ENCODE measurements at places on chromosomes 16 and 17.
A peak's percentile ranks its signal among the peaks of the same experiment; 100 is the strongest.

GRCh38 chr16:58126451-58126961 lies 2.7 kb downstream of the CFAP20 start:
- no peak for DNase-seq

- DNase-seq, result no peak
These were observed 25.8 kb downstream of the EPN2 start for GRCh38 chr17:19262650-19263631.

- no peak for DNase-seq
These were observed 451.5 kb upstream of the HSBP1 start for GRCh38 chr16:83356266-83356665.

DNA sequence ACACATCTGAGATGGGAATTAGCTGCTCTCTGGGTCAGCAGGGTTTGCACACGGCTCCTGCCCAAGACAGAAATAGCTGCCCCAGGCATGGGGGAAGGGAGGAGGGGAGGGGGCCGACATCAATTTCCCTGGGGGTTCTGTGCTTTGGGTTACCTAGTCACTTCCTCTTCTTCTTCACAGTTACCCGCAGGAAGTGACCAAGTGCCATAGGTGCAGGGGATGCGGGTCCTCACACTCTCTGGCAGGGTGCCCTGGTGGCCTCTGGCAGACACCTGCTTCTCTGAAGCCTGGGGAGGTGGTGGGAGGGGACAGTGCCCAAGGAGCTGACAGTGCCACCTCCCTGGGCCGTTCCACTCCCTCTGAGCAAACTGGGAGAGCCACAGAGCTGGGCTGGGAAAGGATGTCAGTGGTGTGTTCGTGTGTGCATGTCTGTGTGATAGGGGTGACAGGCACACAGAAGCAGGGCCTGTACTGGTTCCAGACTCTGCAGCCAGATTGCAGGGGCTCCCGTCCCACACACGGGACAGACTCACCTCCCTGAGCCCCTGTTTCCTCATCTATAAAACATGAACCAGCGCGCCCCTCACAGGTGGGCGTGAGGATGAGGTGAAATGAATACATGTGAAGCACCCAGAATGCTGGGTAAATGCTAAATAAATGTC lies 18.2 kb downstream of the SCN4A start:
- no peak for DNase-seq

DNA sequence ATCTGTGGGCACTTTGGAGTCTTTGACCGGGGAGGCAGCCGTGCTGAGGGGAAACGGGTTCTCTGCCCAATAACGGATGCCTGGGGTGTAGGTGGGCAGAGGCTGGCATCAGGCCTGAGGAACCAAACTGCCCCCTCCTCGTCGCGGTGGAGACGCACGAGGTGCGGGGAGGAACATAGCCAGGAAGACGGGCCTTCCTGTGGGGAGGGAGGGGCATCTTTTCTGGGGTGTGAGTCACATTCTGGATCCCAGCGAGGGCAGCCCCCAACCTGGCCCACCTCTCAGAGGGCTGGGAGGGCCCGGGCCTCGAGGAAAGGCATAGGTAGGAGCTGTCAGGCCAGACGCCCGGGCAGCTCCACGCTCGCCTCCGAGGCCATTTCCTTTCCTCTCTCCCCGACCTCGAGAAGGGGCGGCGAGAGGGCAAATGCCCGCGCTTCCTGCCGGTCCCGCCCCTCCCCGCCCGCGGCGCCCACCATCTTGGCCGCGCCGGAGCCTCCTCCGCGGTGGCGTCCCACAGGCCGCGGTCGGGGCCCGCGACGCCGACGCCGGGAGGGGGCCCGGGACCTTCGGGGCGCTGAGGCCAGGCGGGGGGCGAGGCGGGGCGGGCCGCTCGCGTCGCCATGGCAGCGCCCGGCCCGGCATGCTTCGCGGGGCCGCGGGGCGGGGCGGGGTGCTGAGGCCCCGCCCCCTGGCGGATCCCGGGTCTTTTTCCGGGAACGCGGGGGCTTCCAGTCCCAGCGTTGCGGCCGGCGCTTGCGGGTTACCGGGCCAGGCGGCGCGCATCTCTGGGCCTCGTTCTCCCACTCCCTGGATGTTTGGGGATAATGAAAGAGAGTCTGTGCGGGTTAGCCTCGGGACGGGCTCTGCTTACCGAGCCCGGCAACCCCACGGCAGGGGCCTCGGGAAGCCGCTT lies 13.2 kb downstream of the RAI1 start:
- peak; percentile 79 for DNase-seq

DNA sequence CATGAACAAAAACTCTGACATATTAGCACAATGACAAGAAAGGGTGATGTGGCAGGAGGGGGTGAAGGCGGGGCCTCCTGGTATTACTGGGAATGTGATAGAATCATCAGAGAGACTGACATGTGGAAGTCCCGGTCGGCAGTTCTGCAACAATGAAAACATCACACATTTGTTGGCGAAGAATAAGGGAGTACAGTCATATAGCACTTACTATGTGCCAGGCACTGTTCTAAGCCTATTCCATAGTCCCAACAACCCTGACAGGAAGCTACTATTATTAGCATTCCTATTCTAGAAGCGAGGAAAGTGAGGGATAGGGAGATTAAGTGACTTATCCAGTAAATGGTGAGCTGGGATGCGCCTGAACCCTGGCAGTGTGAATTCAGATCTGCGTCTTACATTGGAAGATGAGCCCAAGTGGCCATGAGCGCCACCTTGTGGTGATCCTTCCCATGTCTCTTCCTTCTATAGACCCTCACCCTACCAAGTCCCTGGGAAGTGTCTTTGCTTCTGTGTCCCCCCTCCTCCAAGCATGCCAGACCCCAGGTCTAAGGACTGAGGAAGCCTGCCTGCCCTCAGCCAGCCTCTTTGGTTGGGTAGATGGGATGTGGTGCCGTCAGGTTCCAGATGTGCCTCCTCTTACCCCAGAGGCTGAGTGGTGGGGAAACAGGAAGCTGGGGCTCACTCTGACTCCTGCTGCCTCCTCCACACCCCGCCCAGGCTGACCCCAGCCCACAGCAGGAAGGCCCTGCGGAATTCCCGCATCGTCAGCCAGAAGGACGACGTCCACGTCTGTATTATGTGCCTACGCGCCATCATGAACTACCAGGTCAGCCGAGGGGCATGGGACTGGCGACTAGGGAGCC lies 14.0 kb downstream of the FMNL1 start:
- DNase-seq, result no peak

GRCh38 chr16:63703612-63704011 lies 1418.3 kb downstream of the CDH11 start:
- no peak for DNase-seq

DNA sequence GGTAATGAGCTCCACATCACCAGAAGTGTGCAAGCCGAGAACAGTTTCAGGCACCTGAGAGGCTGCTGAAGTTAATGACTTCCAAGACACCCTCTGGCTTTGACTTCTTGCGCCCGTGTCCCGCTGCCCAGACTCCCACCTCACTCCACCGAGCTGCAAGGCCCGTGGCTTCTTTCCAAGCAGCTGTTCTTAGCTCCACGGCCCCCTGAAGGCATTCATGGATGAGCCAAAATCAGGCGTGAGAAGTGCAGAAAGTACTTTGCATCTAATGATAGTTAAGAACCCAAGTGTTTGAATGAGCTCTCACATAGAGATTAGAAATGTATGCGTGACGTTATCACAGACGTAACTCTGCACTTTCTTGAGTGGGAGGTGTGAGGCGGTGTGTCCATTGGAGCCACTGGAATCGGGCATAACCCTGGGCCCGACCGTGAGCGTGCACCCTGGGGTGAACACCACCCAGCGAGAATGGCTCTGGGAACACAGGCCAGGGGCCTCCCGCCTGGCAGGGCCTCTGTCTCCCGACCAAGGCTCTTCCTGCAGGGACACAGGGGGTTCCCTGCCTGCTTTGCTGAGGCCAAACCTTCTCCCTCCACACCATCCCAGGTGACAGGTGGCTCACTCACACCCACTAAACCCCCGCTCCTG lies 11.0 kb downstream of the NPTX1 start:
- no peak for DNase-seq

DNA sequence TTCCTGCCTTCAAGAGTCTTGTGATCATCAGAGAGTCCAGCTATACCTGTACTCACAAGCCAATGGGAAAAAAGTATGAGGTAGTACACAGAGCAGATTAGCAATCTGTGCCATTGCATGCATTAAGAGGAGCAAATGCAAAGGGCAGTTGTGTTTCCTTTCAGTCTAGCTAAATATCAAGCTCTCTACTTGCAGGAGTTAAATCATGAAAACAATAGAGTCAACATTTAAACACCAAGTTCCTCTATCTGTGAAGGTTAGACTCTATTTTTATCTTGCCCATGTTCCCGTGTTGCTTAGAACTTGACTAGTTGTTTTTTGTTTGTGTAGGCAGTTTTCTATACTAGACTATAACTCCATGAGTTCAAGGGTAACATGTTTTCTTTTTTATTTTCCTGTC lies 4.7 kb upstream of the FAM20A start:
- DNase-seq, result no peak

All from type B pancreatic cell (in vitro differentiated cells).